ENCODE measurements at places on chromosomes 5 and 9. TPM values are rescaled to one million over a fixed set of nuclear protein-coding genes. Genes with fewer than 3 reads are reported as not detected.

BRIX1 gene
- polyA plus RNA-seq, result 59.9 TPM

SLC34A3 gene
- 7.8 TPM for polyA plus RNA-seq

FOXD4L4 gene
- polyA plus RNA-seq, result not detected

ADGRV1 gene
- polyA plus RNA-seq, result 11.8 TPM

DNA sequence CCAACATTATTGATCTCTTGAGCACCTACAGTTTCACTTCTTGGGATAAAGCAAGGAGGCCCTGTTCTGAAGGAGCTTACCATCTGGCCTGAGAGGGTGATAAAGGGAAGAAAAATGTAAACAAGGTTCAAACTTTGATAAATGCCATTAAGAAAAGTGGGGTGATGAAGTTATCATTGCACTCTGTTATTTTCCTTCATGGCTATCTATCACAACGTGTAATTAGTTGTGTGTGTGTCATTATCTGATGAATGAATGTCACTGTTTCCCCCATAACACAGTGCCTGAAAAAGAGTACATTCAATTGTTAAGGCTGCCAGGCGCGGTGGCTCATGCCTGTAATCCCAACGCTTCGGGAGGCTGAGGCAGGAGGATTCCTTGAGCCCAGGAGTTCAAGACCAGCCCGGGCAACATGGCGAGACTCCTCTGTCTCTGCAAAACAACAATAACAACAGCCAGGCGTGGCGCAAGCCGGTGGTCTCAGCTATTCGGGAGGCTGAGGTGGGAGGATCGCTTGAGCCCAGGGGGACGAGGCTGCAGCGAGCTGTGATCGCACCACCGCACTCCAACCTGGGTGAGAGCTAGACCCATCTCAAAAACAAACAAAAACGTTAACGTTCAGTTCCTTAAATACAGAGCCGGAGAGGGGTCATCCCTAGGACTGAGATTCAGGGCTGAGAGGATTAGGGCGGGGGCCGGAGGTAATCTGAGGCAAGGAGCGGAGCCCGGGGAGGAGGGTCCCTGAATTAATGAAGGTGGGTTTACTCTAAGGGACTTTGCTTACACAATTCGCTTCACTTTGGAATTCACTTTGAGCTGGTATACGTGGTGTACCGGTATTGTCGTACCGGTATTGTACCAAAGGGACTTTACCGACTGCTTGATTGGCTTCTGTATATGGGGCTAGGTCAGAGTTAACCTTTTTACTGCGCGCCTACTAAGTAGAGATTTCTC lies 917 bp downstream of the NHP2 start:
- DNase-seq, result no peak

- DNase-seq, result no peak
Observed at GRCh38 chr5:158522776-158523175, 576.9 kb downstream of the EBF1 start.

DNA sequence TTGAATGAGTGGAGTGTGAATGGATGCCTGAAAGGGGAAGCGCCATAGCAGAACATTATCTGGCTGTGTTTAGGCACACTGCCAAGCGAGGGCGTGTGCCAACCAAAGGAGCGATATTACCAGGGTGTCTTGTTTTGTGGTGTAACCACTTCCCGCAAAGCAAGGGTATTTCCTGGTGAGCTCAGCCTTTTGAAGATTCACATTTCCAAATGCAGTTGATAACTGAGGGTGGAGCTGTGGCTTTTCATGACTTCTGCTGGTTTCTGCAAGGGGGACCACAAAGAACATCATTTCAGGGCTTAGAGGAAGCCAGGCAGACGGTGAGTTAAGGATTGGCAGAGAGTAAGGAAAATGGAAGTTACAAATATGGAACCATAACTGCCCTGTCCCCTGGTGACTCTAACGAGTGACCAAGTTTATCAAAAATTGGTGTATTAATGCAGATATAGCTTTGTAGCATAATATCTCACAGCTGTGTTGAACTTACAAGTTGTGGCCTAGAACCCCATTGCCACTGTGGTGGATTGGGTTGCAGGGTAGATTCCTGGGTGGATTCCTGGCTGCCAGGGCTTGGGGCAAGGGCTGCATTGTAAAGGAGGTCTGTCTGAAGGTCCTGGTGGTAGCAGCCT lies 71.4 kb downstream of the RALGPS1 start:
- no peak for DNase-seq

DNA sequence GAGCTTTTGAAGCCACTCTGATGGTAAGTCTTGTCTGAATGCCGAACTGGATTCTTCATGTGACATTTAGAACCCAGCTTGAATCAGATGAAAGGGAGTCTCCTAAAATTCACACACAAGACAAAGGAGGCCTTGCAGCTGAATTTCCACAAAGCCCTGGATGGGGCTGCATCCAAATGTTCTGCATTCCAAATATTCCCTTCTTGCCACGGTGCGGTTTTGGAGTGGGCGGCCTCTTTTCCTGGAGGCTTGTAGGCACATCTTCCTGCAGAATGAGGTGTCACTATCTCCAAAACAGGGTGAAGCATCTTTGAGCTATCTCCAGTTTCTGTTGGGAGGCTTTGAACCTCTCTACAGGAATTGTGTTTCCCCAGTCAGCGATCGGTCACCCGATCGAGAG lies 342.7 kb downstream of the ARHGEF28 start:
- no peak for DNase-seq

- DNase-seq, result no peak
Observed at GRCh38 chr5:141560151-141560550, 58.6 kb downstream of the DIAPH1 start.

GRCh38 chr5:180126716-180127681 lies 55.4 kb upstream of the RNF130 start:
- no peak for DNase-seq

GRCh38 chr9:129332581-129332980 lies 154.5 kb upstream of the IER5L start:
- DNase-seq, result no peak

All from right renal pelvis (tissue), 4 donors.